ENCODE measurements at places on chromosomes 1 and 21.

DNA sequence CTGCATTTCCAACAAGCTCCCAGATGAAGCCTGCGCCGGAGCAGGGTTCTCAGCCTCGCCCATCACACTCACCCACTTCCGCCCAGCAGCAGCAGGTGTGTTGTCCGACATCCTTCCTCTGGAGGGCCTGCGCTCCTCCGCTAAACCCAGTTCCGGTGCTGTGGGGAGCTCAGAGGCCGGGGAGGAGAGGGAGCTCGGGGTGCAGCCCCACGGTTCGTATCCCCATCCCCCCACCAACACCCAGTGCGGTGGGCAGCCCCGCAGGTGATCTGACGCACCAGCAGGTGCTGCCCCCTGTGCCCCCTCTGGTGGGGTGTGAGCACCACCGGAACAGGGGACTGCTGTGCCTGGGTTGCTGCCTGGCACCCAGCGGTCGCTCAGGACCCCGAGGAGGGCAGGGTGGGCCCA, 3.4 kb upstream of the PEX10 start:
- no peak for DNase-seq

DNA sequence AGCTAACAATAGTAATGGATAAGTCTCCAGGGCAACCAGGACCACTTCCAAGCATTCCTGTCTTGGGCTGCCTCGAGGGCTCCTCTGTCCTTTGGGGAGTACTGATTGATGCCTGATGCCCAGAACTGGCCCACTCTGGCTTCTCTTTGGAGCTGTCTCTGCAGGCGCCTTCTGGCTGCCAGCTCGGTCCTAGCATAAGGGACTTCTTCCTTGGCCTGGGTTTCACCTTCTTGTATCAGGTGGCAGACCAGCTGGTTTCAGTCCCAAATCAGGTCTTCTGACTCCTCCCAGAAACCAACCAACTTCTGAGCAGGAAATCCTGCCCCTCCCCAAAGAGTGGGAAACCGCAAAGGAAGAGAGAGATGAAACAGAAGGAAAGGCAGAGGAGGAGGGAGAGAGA, 10.6 kb downstream of the G0S2 start:
- DNase-seq: no peak

DNA sequence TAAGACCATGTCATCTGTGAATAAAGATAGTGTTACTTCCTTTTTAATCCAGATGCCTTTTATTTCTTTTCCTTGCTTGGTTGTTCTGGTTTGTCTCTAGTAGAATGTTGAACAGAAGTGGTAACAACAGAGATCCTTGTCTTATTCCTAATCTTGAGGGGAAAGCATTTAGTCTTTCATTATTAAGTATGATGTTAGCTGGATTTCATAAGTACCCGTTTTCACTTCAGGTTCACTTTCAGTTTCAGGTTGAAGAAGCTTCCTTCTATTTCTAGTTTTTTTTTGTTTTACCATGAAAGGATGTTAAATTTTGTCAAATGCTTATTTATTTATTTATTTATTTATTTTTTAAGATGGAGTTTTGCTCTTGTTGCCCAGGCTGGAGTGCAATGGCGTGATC, 22.3 kb upstream of the AGPAT3 start:
- no peak for DNase-seq

- DNase-seq: no peak
Measured at GRCh38 chr1:62425041-62425440, 11.8 kb upstream of the USP1 start.

DNA sequence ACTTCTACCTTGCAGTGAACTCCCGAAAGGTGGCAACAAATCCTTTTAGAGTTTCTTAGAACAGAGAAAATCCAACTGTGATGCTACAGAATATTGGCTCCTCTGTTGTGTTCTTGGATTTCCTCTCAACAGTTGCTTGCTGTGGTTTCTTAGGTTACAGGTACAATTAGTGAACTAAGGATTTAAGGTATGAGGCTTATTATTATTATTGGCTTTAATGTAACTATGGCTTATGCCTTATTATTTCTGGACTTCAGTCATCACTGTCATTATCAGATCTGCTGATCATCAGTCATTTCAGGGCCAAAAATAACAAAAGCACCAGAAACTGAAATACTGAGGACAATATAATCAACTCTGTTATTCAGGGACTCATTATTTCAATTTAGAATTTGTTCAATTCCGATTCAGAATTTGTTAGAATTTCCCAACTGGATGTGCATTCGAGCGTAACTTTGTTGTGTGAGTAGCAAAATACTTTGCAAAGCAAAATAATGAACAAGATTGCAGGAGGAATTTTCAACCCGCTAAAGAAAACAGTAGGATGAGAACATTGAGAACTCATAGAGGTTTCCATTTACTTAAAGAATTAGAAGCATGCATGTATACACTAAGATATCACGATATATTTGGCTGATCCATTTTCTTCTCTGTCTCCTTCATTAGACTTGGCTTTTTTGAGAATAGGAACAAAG, 65.5 kb upstream of the AK4 start:
- DNase-seq: no peak
